ENCODE measurements at places on chromosomes 11 and 22.

DNA sequence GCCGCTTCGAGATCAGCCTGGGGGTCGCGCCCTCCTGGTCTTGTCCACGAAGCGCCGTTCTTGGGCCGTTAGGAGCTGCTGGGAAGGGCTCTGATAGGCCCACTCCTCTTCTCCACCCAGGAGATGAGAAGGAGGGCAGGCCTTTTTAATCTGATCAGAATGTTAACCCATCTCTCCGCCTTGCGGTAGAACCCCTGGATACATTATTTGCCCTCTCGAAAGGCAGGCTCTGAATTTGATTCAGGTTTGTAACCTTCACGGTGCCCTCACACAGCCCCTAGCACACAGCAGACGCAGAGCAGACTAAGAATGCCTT, at the start of gene CCDC83:
Gene CCDC83, plus strand, starts transcription at position 43 of the 316 bp plus-strand sequence. CDS start 9,741 bp downstream, outside the sequence.
- DNase-seq, result no peak

DNA sequence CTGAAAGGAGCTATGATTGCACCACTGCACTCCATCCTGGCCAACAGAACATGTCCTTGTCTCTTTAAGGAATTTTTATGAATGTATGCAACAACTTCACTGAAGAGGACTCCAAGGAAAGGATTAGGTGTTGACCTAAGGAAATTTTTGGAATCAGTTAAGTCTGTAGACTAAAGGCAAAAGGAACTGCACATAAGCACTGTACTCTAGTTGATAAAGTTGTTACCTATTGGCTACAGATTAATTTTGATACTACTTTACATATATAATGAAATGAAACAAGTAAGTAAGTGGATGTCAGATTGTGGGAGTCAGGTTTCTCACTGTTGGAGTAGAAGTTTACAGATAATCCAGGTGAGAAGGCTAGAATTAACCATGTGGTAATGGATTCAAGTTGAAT, 36.5 kb downstream of the TUG1 start:
- DNase-seq, result no peak

- no peak for DNase-seq
Measured at GRCh38 chr11:130806746-130807145, 109.5 kb downstream of the SNX19 start.

DNA sequence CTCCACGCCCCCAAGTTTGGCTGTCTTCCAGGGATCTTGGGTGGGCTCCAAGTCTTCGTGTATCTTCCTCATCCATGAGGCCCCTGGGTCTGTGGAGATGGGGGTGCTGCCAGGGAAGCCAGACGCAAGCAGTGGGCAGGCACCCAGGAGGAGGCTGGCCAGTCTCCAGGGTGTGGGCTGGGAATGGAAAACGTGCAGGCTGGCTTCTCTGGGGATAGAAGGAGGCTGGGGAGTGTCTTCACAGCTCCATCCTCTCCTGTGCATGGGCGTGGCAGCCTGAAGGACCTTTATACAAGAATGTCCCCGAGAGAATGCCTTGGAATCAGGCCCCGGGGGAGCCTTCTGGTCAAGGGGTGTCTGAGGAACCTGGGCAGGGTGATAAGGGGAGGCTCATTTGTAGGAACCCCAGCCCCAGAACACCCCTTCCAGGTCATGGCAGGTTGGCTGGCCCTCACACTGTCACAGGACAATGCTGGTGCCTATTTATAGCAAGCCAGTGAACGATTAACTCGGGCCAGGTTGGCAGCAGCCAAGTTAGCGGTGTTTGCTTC, 14.0 kb downstream of the SGSM1 start:
- no peak for DNase-seq

- no peak for DNase-seq
Measured at GRCh38 chr22:22763512-22763911, 119.1 kb downstream of the GGTLC2 start.

GRCh38 chr22:35357883-35358621, 22.8 kb upstream of the HMOX1 start:
- peak; percentile 90 for DNase-seq

GRCh38 chr11:57162179-57162898, 19.4 kb upstream of the LRRC55 start:
- peak; percentile 54 for DNase-seq

DNA sequence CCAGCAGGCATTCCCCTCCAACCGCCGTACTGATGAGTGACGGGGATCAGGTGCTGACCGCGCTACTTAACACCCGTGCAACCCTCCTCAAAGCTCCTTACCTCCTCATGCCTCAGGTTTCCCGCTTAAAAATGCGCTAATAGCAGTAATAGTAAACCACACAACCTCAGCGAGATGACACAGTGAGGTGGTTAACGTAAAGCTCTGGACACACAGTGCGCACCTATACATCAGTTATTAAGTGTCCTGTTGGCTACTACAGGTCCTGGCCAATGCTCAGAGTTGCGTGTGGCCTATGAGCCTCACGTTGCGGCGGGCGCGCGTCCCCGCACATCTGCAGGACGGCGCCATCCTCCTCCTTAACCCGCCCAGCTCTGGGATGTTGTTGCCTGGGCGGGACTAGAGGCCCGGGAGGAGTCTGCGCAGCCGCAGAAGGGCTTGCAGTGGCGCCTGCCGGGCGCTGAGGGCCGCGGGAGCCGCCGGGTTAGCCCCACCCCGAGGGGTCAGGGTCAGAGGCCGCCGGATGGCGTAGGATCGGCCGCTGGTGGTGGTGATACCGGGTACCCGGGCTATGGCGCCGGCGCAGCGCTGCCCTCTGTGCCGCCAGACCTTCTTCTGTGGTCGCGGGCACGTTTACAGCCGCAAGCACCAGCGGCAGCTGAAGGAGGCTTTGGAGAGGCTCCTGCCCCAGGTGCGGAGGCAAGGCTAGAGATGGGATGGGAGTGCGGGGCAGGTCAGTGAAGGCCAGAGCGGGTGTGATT, at the start of gene CENATAC:
Gene CENATAC, plus strand, starts transcription at position 512 of the 761 bp plus-strand sequence. Its CDS starts 60 bp downstream, at position 572.
- DNase-seq, result peak; percentile 89

- peak; percentile 50 for DNase-seq
Measured at GRCh38 chr22:17549655-17550054, 13.6 kb upstream of the SLC25A18 start.

- no peak for DNase-seq
Measured at GRCh38 chr11:70608568-70609470, 210.5 kb downstream of the CTTN start.

GRCh38 chr22:46469711-46470110, 67.7 kb downstream of the CELSR1 start:
- no peak for DNase-seq

- DNase-seq, result no peak
Measured at GRCh38 chr22:28630177-28630574, 49.5 kb downstream of the TTC28 start.

GRCh38 chr11:69079661-69080256, 31.0 kb downstream of the TPCN2 start:
- no peak for DNase-seq

DNA sequence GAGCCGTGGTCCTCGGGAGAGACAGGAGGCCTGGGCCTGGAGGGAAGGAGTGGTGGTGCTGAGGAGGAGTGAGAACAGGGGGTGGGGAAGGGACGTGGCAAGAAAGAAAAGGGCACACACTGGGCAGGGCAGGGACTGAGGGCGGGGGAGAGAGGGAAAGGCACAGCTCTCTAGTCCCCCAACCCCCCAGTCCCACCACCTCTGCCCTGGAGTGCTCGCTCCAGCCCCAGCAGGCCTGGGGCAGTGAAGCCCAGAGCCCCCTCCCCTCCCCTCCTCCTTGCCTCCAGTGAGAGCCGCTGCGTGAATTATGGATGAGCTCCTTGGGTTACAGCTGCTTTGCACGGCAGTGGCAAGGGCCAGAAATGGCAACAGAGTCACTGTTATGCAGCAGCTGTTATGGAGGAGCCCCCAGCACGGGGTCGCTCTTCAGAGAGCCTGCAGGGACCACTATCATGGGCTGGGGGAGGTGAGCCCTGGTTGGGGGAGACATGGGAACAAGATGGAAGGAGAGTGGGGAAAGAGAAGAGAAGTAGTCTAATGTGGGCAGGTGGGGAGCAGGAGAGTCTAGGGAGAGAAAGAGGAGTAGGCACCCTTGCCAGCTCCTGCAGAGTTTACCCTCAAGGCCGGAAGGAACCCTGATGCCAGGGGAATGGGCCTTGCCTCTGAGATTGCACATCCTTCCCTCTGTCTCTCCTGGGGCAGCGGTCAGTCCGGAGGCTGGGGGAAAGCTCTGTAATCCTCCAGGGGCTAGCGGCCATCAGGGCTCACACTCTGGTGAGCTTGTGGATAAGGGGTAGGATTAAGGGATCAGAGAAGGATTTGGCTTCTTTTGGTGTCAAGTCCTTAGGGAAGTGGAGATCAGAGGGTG, 3.6 kb downstream of the RTN4RL2 start:
- DNase-seq, result no peak

DNA sequence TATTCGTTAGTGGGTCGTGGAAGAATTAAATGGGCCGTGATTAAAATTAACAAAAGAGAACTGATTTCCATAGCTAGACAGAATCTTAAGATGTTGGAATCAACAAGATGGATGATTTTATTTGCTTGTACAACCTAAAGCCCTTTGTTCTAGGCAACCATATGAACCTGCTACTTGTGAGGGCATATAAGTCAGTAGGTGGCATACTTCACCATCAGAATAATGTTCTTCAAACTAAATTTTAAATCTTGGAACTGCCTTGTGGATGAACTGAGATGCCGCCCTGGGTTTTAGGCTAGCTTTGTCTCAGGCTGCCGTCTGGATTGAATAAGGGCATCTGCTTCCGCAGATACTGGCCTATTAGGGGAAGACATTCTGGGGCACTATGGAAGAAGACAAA, 40.9 kb downstream of the CSRP3 start:
- peak; percentile 19 for DNase-seq
